ENCODE measurements at places on chromosomes 1 and 21.

DNA sequence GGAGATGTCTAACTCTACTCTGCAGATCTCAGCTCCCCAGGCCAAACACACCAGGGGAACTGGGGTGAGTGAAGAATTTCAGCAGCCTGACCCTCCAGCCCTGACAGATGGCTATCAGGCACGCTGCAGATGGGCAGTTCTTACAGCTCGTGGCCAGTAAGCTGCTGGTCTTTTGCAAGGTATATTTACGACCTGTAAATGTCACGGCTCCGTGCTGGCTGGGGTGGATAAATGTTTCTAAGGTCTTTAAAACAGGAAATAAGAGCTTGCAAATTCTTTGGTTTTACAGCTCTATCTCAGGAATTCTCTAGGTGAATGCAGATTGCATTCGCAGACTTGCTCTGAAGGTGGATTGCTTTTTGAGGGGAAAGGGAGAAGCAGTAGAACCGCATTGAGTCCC lies 10.1 kb downstream of the DOP1B start:
- DNase-seq = no peak

- DNase-seq = no peak
Measured at GRCh38 chr1:27704958-27705357, 20.8 kb upstream of the FAM76A start.

DNA sequence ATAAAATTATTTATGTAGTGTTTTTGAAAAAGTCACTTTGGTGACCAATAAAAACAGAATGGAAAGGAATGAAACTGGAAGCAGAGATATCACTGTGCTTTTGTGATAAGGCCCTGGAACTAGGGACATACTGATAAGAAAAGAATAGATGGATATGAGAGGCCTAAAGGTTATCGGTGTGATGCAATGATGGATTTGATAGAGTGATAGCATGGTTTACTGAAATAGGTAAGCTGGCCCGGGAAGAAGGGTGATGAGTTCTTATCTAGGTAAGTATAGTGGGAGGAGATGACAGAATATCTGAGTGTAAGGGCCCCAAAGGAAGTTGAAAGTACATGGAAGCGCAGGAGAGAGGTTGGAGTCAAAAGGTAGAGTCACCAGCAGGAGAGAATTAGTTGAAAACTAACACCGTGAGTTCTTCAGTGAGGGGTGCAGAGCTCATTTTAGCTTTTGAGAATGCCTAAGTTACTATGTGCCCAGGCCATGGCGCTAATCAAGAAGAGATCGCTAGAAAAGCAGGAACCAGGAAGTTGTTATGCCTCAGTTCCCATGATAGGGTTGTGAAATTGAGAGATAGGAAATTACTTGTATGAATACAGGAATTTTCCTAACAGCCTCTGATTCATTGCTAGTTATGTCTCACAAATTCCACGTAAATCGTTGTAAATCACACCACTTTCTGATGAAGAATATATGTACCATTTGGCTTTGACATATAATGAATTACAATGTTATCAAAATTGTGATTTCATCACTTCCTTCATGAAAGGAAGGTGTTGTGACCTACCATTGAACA lies 115.3 kb downstream of the PLA2G4A start:
- no peak for DNase-seq

DNA sequence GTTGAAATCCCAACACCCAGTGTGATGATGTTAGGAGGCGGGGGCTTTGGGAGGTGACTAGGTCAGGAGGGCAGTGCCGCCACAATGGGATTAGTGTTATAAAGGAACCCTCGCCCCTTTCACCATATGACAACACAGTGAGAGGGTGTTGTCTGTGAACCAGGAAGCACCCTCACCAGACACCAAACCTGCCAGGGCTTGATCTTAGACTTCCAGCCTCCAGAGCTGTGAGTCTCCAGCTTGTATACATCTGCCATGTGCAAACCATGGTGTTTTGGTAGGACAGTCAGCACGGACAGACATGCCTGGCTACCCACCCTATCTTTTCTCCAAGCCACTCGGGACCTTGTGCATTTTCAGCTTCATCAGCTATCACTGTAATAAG lies 4.0 kb downstream of the TRIM11 start:
- DNase-seq = no peak

DNA sequence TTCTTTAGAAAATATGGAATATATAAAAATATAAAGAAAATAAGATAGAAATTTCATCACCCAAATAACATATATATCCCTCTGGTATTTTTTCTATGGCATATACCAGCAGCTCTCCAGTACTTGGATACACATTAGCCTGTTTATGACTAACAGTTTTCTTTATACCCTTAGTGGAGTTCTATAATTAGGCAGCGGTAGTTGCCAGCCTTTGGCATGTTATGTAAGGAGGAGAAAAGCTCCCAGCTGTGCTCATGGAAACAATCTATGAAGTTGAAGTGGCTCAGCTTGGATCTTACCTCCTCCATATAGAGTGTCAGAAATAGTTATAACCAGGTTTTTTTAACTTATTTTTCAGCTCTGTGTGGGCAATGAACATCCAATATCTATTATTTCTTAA lies 1636.8 kb downstream of the AMY1C start:
- DNase-seq = no peak

GRCh38 chr1:63775418-63776127 lies 1.8 kb downstream of the ROR1 start:
- no peak for DNase-seq

GRCh38 chr1:192958871-192959270 lies 100.3 kb downstream of the UCHL5 start:
- no peak for DNase-seq

GRCh38 chr1:67743072-67743725 lies 58.2 kb downstream of the GADD45A start:
- DNase-seq = no peak

DNA sequence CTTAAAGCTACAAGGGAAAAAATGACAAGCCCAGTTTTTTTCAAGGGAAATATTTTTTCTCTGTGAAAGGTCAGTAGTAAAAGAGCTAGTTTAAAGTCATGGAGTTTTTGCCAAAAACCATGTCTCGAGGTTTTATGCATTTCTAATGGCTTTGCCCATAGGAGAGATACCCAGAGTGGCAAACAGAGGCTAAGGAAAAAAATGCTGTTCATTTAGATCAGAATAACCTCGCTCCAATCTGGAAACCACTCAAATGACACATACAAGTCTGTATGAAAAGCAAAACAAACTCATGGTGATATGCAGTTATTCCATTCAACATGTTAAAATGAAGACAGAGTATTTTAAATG lies 36.9 kb upstream of the EDEM3 start:
- no peak for DNase-seq

GRCh38 chr1:101540161-101540560 lies 303.3 kb downstream of the S1PR1 start:
- no peak for DNase-seq

- no peak for DNase-seq
Measured at GRCh38 chr1:228312136-228312764, 94.4 kb downstream of the TRIM11 start.

- DNase-seq = no peak
Measured at GRCh38 chr1:9653491-9654050, 2.0 kb downstream of the PIK3CD start.

DNA sequence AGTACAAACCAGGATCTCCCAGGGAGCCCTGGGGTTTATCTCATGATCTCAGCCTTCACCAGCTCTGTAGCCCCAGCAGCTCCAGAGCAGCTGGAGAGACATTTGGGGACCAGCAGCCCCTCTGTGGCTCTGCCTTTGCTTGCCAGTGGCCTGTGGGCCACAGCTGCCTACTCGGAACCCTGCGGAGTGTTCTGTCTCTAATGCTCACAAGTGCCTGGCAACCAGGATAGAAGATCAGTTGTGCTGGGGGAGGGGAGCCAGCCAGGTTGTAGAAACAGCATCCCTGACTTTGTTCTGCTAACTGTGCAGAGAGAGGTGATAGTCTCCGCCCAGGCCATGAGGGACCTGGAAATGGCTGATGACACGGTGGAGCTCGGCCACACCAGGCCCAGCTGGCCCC lies 50.9 kb upstream of the KCNJ15 start:
- no peak for DNase-seq

- peak; percentile 80 for DNase-seq
Measured at GRCh38 chr1:54016343-54017282, 1.4 kb downstream of the LDLRAD1 start.

- DNase-seq = no peak
Measured at GRCh38 chr1:13617773-13618172, 34.1 kb downstream of the PDPN start.

DNA sequence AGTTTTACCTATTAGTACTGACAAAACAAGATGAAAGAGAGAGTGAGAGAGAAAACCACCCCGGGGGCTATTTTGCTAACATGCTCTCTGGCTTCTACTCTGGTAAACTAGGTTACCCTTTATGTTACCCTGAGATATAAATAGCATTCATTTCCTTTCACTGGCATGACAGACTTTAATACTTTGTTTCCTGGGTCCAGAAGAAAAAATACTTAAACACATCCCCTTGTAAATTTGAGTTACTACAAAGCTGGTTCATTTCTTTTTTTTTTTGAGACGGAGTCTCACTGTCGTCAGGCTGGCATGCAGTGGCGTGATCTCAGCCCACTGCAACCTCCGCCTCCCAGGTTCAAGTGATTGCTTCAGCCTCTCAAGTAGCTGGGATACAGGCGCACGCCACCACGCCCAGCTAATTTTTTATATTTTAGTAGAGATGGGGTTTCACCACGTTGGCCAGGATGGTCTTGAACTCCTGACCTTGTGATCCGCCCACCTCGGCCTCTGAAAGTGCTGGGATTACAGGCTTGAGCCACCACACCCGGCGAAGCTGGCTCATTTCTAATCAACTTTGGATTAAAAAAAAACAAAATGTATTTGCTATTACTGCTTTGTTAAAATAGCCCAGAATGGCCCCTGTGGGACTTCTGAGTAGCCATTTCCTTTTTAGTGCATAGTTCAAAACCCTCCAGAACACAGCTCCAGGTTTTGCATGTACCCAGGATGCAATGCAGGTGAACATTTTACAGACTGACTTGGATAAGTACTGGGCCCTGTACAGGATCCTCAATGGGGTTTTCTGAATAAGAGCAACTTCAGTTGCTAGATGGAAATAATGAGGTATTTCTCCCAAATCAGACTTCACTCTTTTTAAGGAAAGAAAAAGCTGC lies 20.6 kb downstream of the INPP5B start:
- DNase-seq = no peak

DNA sequence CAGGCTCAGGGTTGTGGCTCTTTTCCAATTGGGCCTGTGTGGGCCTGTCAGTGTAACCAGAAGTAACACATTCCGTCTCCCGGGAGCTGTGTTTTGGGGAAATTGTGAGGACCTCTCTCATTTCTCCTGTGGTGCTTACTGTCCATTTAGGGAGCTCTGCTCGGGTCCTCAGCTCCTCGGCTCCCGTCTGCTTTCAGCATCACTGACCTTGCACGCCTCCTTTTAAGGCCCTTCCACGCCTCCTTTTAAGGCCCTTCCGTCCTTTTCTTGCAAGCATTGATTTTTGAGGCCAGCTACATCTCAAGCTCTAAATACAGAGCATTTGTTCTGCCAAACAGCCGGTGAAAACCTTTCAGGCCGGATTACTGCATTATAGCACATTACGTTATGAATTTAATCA lies 9.7 kb downstream of the CA6 start:
- no peak for DNase-seq
